NCI-H460 (cell line): ENCODE measurements at places on chromosomes 16 and 17. TPM values are rescaled to one million over a fixed set of nuclear protein-coding genes. Genes with fewer than 3 reads are reported as not detected.

The GPRC5B gene
- total RNA-seq, result 0.10 TPM in 1 of 2 replicates, not detected in the other

- no peak for DNase-seq
Observed at GRCh38 chr17:69547230-69547629, 132.7 kb downstream of the MAP2K6 start.

DNA sequence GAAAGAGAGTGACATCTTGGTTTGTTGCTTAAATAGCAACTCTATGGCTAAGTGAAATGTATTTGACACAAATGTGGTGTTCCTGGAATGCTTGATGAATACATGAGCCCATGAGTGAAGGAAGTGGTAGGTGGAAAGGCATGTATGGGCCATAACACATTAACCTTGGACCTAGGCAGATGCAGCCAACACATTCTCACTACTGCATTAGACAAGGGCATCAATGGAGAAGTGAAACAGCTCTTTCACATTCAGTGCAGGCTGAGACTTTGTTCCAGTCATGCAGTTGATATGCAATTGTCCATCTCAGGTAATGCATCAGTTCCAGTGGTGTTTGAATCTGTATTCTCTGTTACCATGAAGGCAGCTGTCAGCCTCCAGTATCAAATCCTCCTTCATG is 133.6 kb downstream of the HS3ST3B1 start:
- no peak for DNase-seq

DNA sequence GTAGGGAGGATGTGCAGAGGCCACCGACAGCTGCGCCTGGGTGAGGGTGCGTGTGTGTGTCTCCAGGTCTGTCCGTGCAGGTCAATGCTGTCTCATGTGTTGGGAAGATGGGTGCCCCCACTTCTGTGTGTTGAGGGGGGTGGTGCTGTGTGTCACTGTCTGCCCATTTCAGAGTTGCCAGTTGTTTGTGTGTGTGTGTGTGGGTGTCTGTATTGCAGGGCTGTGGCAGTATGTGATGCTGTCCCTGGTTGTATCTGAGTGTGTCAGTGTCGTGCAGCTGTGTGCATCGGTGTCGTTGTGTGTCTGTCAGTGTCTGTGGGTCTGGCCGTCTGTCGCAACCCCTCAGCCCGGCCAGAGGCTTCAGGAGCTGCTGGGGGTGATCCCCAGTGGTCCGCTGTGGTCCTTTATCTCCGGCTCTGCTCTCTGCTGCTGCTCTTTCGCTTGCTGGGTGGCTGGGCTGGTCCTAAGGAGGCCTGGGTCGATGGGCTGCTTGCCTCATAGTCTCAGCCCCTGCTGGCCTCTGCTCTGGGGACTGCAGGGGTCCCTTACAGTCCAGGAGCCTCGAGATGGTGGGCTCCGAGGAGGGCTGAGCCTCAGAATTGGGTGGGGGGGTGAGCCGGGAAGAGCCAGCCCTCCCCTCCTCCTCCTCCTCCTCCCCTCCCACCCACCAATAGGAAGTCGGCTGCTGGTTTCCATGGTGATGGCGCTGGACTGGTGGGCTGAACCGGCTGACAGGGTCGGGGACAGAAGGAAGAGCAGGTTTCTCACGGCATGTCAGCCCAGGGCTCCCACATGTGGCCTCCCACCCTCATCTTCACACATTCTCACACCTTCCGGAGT is at the start of gene TSPOAP1:
TSPOAP1 (minus strand) TSS at position 601 of the 840 bp plus-strand sequence. CDS start 875 bp downstream, outside the sequence.
- DNase-seq, result no peak

The KPNB1 gene
- 390 and 410 TPM in 2 replicates for total RNA-seq

DNA sequence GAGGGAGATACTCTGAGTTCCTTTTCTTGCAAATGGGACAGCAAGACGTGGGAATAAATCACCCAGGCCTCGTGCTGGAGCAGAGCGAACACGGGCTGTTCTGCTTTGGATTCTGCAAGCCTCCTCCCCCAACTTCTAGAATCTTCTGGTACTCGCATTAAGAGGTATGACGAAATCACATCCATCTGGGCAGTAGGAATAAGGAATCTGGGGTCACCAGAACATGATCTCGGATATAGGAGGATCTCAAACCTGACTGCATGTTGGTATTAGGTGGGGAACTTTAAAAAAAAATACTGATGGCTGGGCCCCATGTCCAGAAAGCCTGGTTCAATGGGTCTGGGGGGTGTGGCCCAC is 49.8 kb upstream of the USP7 start:
- DNase-seq, result no peak

- DNase-seq, result no peak
Observed at GRCh38 chr17:50100480-50100883, 5.3 kb downstream of the PDK2 start.
